ENCODE measurements at places on chromosomes 12 and 14.

DNA sequence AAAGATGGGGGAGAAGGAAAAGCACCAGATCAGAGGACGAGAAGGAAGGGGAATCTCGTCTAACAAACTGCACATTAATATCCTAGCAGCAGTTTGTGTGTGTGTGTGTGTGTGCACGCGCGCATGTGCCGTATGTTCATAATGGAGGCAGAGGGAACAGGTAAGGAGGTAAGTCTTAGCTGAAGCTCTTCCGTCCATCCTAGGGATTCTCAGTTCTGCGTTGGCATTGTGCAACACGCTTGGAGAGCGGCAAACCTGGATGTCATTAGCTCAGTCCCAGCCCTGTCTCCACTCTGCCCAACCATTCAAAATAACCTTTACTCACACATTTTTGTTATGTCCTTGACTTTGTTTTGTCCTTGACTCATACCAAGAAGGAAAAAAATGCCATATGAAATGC lies 1.6 kb upstream of the C1R start:
- no peak for DNase-seq

- DNase-seq: no peak
Measured at GRCh38 chr12:111798182-111798581, 31.4 kb downstream of the ALDH2 start.

DNA sequence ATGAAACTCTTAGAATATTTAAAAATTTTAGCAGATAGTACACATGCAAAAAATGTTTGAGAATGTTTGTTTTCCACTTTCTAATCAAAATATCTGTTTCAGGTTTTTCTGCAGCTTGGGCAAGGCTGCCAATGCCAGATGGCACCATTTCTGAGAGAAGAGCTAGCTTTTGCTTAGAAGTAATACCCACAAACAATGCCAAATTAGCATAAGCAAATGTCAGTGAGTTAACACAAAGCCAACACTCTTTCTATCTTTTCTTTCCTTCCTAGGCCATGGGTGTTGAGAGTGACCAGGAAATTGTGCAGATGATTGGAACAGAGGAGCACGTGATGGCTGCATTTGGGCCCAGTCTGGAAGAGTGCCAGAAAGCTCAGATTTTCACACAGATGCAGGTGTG lies 35.2 kb downstream of the POLR3B start:
- no peak for DNase-seq

- DNase-seq: no peak
Measured at GRCh38 chr14:62626416-62626815, 418.8 kb downstream of the KCNH5 start.

DNA sequence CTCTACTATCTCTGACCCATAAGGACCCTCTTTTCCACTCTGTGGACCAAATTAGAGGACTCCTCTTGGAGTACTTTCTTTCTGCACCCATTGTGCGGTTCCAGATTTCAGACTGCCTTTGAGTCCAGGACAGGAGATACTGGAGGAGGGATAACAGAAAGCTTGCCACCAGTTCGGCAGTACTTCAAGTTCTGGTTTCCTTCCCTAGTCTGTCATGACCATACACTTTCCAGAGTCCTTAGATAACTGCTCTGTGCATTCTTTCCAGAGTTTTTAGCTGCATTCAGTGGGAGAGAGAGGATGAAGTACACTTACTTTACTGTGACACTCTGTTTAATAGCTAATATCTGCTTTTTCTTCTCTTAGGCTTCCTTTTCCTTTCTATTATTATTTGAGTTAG lies 54.8 kb upstream of the OSBPL8 start:
- DNase-seq: no peak

GRCh38 chr14:102007916-102008418 lies 43.6 kb downstream of the DYNC1H1 start:
- DNase-seq: no peak

- no peak for DNase-seq
Measured at GRCh38 chr12:65566751-65567150, 257.5 kb upstream of the HMGA2 start.

DNA sequence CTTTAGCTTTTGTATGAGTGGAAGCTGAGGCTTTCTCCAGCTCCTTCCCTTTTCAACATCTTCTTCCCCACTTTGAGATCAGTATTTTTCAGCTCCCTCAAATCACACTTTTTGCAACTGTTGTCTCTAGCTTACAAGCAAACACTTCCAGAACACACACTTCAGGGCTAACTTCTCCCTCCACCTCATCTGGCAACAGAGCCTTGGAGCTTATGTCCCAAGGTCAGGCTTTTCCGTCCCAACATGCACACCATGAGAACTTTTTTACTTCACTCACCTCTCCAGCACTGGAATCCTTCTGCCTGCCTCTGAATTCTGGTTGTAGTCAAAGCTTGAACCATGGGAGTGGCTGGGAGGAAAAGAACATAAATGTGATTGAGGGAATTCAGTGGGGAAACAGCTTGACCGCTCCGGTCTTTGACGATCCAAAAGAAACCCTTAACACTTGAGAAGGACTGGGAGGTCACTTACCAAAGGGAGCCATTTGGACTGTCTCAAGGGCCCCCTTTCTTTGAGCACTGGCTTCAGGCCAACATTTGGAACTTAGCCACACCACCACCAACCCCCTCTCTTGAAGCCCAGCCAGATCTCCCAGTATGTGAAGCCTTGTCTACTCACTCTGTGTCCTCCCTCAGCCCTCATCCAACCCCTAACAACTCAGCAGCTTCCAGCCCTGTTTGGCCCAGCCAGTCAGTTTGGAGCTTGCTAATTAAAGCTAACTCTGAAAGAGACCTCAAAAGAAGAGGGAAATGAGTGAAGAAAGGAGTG lies 3.9 kb upstream of the BLOC1S1 start:
- DNase-seq: no peak

Measured in CD8-positive, alpha-beta T cell (primary cell).